ENCODE measurements at places on chromosomes 3 and 15.

DNA sequence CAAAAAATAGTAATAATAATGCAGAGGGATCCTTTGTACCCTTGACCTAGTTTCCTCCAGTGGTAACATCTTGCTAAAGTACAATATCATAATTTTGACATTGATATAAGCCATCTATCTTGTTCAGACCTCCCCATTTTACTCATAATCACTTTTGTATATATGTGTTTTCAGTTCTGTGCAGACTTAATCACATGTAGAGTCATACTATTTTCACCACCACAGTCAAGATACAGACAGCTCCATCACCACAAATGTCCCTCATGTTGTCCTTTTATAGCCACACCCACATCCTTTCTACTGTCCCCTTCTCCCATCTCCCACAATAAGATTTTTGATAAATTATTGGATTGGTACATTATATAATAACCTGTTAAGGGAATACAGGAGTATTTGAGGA lies 25.4 kb downstream of the ZNF609 start:
- no peak for DNase-seq

- DNase-seq = no peak
These were observed 211.9 kb downstream of the SV2B start for GRCh38 chr15:91311986-91312385.

- peak; percentile 42 for DNase-seq
These were observed 859 bp downstream of the RORA start for GRCh38 chr15:61227950-61228936.

DNA sequence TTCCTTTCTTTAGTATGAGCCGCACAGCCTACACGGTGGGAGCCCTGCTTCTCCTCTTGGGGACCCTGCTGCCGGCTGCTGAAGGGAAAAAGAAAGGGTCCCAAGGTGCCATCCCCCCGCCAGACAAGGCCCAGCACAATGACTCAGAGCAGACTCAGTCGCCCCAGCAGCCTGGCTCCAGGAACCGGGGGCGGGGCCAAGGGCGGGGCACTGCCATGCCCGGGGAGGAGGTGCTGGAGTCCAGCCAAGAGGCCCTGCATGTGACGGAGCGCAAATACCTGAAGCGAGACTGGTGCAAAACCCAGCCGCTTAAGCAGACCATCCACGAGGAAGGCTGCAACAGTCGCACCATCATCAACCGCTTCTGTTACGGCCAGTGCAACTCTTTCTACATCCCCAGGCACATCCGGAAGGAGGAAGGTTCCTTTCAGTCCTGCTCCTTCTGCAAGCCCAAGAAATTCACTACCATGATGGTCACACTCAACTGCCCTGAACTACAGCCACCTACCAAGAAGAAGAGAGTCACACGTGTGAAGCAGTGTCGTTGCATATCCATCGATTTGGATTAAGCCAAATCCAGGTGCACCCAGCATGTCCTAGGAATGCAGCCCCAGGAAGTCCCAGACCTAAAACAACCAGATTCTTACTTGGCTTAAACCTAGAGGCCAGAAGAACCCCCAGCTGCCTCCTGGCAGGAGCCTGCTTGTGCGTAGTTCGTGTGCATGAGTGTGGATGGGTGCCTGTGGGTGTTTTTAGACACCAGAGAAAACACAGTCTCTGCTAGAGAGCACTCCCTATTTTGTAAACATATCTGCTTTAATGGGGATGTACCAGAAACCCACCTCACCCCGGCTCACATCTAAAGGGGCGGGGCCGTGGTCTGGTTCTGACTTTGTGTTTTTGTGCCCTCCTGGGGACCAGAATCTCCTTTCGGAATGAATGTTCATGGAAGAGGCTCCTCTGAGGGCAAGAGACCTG lies 13.2 kb downstream of the GREM1 start:
- no peak for DNase-seq

DNA sequence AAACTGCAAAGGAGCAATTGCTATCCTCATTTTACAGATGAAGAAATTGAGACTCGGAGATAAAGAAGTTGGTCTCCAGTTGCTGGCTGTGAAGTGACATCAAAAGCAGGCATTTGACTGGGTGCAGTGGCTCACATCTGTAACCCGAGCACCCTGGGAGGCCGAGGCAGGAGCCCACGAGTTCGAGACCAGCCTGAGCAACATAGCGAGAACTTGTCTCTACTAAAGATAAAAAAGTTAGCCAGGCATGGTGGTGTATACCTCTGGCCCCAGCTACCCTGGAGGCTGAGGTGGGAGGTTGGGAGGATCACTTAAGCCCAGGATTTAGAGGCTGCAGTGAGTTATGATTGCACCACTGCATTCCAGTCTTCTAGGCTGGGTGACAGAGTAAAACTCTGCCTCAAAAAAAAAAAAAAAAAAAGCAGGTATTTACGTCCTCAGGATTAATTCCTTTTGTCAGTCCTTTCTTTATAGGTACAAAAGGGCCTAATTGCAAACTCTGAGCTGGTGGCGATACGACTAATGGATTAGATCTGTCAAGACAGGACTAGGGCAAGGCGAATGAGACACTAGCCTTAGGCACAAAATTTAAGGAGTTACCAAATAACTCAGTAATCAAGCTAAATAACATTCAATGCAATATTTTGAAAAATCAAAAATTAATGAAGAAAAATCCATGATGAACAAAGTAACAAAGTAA lies 5.9 kb upstream of the DNASE1L3 start:
- no peak for DNase-seq

DNA sequence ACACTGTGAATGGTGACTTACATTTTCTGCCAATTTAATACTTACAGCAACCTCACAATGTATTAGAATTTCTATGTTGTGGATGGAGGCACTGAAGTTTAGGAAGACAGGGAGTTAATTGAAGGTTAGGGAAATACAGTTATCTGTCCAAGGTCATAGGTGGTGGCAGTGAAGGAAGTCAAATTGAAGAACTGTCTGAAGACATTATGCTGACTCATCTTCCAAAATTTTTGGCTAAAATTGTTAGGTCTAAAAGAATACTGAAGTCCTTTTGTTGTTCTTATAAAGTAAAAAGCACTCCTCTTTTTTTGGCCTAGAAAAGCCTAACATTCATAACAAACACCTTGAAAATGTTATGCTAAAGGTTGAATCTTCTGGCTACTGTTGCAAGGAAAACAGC lies 27.7 kb downstream of the EMC4 start:
- no peak for DNase-seq

DNA sequence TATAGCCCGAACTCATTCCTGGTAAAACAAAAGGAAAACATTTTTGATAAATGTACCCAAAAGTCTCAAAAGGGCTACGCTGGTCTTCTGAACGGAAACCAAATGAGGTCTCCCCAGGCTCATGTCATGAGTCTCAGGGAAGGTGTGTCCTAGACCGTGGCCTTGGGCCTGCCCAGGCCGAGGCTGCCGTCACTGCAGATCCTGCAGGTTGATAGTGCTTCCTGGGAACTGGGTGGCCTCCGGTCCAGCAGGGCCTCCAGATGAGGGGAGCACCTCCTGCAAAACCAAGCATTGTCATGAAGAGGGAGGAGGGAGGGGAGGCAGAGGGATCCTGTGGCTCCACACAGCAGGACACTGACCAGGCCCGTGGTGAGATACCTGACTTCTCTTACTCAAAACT lies 37.5 kb downstream of the ZXDC start:
- DNase-seq = no peak

DNA sequence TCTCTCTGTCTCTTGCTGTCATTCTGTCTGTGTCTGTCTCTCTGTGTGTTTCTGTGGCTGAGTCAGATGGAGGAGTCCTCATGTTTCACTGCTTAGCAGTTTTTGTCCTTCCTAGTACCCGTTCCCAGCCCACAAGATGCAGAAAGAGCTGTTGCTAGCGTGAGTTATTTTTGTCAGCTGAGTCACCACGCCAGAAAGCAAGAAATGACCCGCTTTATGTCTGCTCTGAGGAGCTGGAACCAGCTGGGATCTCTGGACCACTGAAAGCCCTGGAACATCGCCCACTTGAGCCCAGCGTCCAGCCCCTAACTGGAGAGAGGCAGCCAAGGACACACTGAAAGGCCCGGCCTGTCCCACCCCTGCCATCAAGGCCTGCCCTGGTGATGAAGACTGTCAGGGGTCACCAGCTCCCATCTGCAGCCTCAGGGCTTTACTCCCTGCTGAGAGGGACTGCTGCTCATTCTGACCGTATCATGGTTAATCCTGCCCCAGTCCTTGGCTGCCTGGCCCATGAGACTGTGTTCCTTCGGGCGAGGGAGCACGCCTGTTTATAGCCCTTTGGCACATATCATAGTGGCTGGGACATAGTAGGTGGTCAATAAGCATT lies 101.7 kb upstream of the TPM1 start:
- peak; percentile 82 for DNase-seq

Measured in left hindlimb (tissue), 1 donor.